GM19239 (cell line): ENCODE measurements at places on chromosomes 7 and 10.

DNA sequence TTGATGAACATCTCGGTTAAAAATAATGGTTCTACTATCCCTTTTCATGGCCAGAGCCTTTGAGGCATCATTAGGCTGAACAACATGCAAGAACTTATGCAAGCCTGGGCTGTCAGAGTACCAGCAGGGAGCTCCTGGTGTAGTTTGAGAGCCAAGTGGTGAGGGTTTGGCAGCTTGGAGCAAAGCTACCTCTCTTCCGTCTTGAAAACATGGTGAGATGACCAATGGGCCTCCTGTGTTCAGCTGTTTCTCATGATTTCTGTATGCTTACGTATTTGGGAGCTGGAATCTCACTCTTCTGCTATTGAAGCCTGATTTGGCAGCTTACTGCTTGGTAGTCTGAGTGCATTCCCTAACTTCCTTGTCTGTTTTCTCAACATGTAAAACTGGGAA lies 150.4 kb downstream of the CXCL12 start:
- no peak for DNase-seq

DNA sequence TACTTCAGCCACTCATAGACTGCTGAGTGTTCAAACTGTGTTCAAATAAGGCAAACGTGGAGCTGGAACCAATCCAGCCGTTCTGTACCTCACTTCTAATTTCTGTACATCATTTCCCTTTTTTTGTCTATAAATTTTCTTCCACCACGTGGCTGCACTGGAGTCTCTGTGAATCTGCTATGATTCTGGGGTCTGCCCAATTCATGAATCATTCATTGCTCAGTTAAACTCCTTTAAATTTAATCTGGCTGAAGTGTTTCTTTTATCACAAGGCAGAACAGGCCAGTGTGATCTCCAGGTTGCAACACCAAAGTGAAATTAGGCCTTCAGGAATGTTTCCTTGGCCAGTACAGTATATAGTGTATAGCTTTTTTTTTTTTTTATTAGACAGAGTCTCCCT lies 53.5 kb downstream of the DNAJC12 start:
- DNase-seq: no peak

DNA sequence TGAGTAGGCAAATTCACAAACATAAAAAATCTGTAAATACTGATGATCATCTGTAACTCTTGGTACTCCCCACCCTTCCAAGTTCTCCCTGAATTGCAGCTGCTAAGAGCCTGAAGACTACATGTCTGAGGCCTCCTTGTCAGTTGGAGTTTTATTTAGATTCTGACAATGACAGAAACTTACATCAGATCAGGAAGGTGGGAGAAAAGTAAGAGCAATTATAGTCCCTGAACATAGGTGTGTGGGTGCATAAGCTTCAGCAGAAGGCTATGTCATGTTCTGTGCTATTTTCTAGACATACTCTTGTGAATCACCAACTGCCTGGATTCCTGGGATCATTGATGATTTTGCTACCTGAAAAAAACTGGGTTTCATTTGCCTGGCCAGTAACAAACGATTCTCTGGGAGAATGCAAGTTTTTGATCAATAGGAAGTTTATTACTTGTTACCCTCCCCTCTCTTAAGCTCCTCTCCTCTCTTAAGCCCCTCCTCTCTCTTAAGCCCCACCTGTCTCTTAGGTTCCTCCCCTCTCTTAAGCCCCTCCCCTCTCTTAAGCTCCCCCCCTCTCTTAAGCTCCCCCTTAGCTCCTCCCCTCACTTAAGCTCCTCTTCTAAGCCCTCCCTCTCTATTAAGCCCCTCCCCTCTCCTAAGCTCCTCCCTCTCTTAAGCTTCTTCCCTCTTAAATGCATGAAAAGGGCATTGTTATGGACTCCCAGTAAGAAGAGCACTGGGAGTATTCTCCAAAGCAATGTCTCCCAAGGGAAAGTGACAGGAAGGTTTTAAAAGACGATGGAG lies 1183.4 kb upstream of the AUTS2 start:
- DNase-seq: no peak

GRCh38 chr10:88851706-88852105 lies at the start of gene ANKRD22:
TSS of gene ANKRD22 (minus strand) at chr10:88851844. CDS start at chr10:88851607, 237 bp downstream.
- DNase-seq: no peak

GRCh38 chr7:460374-461116 lies 59.1 kb downstream of the PDGFA start:
- no peak for DNase-seq

GRCh38 chr7:93562106-93562505 lies 12.4 kb downstream of the CALCR start:
- DNase-seq: no peak
